ENCODE measurements at places on chromosomes 7 and 10. TPM values are rescaled to one million over a fixed set of nuclear protein-coding genes. Genes with fewer than 3 reads are reported as not detected.

PKD1L1 gene
- total RNA-seq: 0.19 TPM

PRPS1L1 gene
- total RNA-seq: not detected

FKBP6 gene
- 0.19 TPM for total RNA-seq

SEMA3C gene
- 5.6 TPM for total RNA-seq

COL26A1 gene
- 3.0 TPM for total RNA-seq

GRCh38 chr10:7945469-7946187 is 108.9 kb upstream of the GATA3 start:
- no peak overlapping the region for H3K4me3 ChIP-seq
- H3K27ac ChIP-seq: no peak overlapping the region
- no peaks in the 10 kb centered on the region for H3K4me1 ChIP-seq
- H3K36me3 ChIP-seq: no peaks in the 10 kb centered on the region
- no peaks in the 10 kb centered on the region for H3K27me3 ChIP-seq

DNA sequence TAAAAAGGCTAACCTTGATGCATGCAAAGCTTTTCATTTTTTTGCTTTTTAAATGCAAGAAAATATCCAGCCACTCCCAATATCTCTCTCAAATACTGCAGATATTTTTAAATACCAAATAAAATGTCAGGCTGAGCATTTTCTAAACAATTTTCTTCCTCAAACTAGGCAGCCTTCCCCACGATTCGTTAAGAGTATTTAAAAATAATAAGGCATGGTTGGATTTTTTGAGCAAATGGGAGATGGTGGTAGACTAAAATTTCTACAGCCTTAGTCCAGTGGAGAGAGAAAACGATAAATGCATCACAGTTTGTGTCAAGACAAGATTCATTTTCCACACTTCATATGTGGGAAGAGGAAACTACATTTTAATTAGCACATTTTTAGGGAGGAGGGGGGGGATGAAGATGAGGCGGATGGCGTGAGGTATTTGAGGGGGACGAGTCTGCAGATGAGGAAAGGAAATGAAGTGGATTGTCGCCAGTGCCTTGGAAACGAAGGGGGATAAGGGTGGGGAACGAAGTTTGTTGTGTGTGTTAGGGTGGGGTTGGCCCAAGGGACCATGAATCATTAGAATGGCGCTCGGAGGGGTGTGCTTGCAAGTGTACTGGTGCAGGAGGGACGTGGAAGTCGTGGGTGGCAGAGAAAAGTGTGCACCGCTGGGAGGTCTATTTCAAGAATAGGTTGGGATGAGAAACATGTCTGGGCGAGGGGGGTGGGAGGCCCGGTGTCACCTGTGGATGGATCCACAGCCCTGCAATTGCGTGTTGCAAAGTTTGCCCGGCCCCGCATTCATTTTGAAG is 1.2 kb upstream of the ADD3 start:
- H3K27me3 ChIP-seq: no peaks in the 10 kb centered on the region
- H3K4me3 ChIP-seq: peak overlapping the region; percentile 78
- H3K27ac ChIP-seq: peak overlapping the region; percentile 97
- peaks cover 19% of the 10 kb centered on the region for H3K4me1 ChIP-seq

DNA sequence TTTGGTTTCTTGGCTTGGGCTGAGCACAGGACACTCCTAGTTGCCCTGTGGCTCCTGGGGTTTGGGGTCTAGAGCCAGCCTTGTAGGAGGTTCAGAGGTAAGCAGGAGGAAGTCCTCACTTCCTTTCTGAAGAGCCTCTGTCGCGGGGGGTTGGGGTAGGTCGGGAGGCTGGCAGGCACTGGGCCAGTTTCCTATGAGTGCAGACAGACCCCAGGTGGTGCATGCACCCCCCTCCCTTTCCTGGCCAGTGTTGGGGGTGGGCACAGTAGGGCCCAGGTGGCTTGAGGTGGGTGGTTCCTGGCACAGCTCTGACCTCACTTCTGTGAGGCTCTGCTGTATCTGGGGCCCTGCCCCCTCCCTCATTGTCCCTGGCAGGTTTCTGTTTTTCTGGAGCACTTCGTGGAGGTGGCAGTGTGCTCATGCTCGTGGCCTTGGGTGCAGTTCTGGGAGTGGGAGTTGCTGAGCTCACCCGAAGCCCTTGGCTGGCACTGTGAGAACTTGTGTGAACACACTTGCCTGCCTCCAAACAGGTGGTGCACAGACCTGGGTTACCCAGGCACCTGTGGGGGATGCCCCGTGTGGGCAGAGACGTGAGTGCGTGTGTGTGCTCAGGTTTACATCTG is 1.8 kb downstream of the PALD1 start:
- DNase-seq: peak; percentile 59
- H3K4me3 ChIP-seq: peak overlapping the region; percentile 48
- peaks cover 34% of the 10 kb centered on the region for H3K4me1 ChIP-seq
- peaks cover 37% of the 10 kb centered on the region for H3K27me3 ChIP-seq
- no peak overlapping the region for H3K27ac ChIP-seq

- DNase-seq: no peak
- no peaks in the 10 kb centered on the region for H3K27me3 ChIP-seq
- H3K27ac ChIP-seq: no peak overlapping the region
Measured at GRCh38 chr10:21160116-21160515, 263.0 kb upstream of the NEBL start.

GRCh38 chr10:117249493-117250093 is 8.7 kb downstream of the SLC18A2 start:
- H3K36me3 ChIP-seq: no peaks in the 10 kb centered on the region
- DNase-seq: no peak
- no peaks in the 10 kb centered on the region for H3K27me3 ChIP-seq
- peaks cover 73% of the 10 kb centered on the region for H3K4me1 ChIP-seq
- H3K4me3 ChIP-seq: no peak overlapping the region
- peak overlapping the region; percentile 89 for H3K27ac ChIP-seq

DNA sequence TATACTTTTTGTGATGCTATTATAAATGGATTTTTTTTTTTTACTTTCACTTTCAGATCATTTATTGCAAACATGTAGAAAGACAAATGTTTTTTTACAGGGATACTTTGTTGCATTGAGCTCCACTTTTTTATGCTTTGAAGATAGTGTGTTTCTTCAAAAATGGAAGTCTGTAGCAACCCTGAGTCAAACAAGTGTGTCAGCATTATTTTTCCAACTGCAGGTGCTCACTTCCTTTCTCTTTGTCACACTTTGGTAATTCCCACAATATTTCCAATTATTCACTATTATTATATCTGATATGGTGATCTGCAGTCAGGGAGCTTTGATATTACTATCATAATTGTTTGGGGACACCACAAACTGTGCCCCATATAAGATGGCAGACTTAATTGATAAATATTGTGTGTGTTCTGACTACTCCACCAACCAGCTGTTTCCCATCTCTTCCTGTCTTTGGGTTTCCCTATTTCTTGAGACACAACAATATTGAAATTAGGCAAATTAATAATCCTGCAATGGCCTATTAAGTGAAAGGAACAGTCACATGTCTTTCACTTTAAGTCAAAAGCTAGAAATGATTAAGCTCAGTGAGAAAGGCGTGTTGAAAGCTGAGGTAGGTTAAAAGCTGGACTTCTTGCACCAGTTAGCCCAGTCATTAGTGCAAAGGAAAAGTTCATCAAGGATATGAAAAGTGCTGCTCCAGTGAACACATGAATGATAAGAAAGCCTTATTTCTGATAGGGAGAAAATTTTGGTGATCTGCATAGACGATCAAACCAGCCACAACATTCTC is 231.3 kb upstream of the SH2B2 start:
- peaks cover 4% of the 10 kb centered on the region for H3K4me1 ChIP-seq
- no peak for DNase-seq
- H3K27ac ChIP-seq: no peak overlapping the region
- H3K4me3 ChIP-seq: no peak overlapping the region
- no peaks in the 10 kb centered on the region for H3K36me3 ChIP-seq

DNA sequence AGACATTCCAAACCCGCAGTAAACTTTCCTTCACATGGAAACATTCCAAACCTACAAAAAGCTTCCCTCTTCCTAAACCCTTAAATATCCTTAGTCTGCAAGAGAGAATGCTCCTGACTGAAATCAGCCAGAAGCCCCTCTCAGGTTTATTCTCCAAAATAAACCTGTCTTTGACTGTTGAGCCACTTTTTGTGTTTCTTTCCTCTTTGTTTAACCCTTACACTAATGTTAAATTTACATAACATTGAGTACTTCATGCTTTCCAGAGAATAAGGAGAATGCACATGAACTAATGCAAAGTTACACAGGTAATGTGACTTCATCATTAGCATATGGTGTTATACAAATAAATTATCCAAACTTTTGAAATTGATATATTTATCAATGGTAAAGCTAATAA is 262.6 kb upstream of the PRKCQ start:
- DNase-seq: no peak
- H3K4me3 ChIP-seq: no peak overlapping the region
- no peaks in the 10 kb centered on the region for H3K4me1 ChIP-seq
- no peaks in the 10 kb centered on the region for H3K36me3 ChIP-seq
- no peak overlapping the region for H3K27ac ChIP-seq

- DNase-seq: no peak
- H3K27ac ChIP-seq: no peak within 1 kb of the TSS
- H3K4me1 ChIP-seq: no peaks in the 10 kb centered on the region
- no peak within 1 kb of the TSS for H3K4me3 ChIP-seq
- peaks cover 39% of the 10 kb centered on the region for H3K27me3 ChIP-seq
Measured at GRCh38 chr7:954330-955238, at the start of gene ADAP1. Gene ADAP1, minus strand, starts transcription at chr7:954680. Its CDS starts 203 bp downstream, at chr7:954477.

GRCh38 chr10:62862447-62862846 is 46.3 kb upstream of the EGR2 start:
- DNase-seq: no peak
- no peaks in the 10 kb centered on the region for H3K27me3 ChIP-seq
- no peak overlapping the region for H3K4me3 ChIP-seq
- H3K36me3 ChIP-seq: no peaks in the 10 kb centered on the region

GRCh38 chr7:14286036-14286435 is 296.6 kb upstream of the ETV1 start:
- no peaks in the 10 kb centered on the region for H3K27me3 ChIP-seq
- H3K4me1 ChIP-seq: no peaks in the 10 kb centered on the region
- H3K27ac ChIP-seq: no peak overlapping the region
- no peaks in the 10 kb centered on the region for H3K36me3 ChIP-seq
- no peak overlapping the region for H3K4me3 ChIP-seq

GRCh38 chr10:88270061-88270808 is 312.9 kb downstream of the RNLS start:
- no peaks in the 10 kb centered on the region for H3K27me3 ChIP-seq
- H3K4me1 ChIP-seq: peaks cover 40% of the 10 kb centered on the region
- DNase-seq: no peak
- H3K4me3 ChIP-seq: no peak overlapping the region
- H3K36me3 ChIP-seq: no peaks in the 10 kb centered on the region

DNA sequence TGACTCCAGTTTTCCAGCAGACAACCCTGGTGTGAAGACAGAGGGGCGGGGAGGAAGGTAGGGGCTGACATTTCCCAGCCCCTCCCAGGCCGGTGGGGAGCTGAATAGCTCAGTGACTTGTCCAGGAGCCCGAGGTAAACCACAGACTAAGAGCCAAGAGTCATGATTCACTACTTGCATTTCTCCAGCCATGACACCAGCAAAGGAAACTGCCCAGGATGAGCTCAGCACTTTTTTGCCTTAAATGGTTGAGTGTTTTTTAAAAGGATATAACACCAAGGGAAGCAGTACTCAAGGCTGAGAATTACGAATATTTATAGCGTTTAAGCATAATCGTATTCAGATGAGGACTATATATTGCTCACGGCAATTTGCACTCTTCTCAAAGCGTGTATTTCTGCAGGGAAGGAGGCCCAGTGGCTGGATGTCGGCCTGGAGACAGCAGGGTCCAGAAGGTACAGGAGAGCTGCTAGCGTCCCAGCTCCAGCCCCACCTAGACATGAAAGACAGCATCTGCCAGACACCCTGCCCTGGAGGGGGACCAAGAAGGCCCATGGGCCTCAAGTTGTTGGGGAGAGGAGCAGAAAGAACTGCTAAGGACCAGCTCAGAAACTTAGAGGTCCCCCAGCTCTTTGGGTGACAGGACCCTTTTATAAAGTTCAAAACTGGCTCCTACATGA is 141.4 kb downstream of the GRID1 start:
- no peak overlapping the region for H3K4me3 ChIP-seq
- H3K36me3 ChIP-seq: no peaks in the 10 kb centered on the region
- H3K27ac ChIP-seq: no peak overlapping the region
- H3K27me3 ChIP-seq: no peaks in the 10 kb centered on the region
